Inflammatory macrophage treated with lipopolysaccharide for 4 hours (primary cell): ENCODE measurements at places on chromosomes 5 and 9.

DNA sequence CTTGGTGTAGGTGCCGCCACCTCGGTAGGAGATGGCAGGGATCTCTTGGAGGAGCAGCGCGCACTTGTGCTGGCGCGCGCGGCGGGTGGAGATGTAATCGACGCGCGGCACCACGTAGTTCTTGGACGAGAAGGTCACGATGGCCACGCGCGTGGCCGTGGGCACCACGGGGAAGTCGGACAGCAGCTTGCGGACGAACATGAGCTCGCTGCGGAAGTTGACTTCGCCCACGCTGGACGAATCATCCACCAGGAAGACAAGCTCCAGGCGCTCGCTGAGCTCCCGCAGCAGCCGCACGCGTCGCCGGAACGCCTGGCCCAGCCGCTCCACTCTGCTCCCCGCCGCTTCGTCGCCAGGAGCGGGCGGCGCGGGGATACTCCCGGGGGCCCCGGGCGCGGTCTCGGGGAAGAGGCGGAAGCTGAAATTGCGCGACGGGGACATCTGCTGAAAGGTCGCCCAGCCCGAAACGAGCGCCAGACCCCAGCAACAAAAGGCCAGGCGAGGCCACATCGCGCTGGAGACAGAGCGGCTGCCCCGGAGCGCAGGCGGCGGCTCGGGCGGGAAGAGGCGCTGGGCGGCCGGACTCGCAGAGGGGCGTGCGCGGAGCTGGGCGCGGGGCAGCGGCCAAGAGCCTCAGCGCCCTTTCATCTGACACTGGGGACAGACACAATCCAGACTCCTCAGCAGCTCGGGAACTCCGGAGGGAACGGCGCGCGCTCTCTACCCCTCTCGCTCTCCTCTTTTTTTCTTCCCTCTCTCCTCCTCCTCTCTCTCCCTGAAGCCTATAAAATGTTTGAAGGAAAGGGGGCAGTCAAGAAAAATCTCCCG, at the start of gene SVEP1:
Gene SVEP1 (minus strand): TSS at position 708 of the 828 bp plus-strand sequence. CDS start 198 bp downstream, at position 510.
- DNase-seq: peak; percentile 89

DNA sequence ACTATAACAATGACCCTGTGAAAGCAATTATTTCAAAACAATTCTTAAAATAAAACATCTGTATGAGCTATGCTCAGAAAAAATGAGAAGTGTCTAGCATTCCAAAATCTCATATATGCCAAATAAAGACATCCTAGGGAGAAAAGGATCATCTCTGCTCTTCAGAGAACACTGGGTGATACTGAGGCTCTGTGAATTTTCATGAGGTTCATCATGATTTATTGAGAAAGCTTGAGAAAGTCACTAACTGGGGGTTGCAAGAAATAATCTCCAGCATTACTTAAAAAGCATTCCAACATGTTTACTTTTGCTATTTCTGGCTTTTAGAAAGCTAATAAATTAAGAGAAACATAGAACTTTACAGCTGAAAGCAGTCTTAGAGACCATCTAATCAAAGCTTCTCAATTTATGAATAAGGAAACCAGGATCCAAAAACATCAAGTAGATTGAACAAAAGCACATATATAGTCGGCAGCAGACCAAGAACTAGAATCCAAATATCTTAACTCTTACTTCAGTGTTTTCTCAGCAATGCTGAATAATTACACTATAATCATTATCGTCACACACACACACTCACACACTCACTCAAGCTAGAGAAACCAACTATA, 372.8 kb downstream of the NR2F1-AS1 start:
- DNase-seq: no peak

DNA sequence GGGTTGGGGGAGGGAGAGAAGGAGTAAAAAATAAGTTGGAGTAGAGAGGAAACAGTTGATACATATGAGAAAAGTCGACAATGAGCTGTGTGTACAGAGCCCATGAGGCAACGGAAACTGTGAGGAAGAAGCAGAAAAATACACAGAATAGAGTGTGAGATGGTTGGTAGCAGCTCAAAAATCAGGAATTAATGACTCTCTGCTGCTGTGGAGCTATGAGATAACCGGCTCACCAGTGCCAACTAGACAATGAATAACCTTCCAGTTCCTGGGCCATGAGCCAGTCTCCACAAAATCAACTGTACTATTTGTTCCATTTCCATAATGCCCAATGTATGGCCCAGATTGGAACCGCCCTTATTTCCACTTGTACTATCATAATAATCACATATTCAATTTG, 53.1 kb upstream of the NREP start:
- no peak for DNase-seq

DNA sequence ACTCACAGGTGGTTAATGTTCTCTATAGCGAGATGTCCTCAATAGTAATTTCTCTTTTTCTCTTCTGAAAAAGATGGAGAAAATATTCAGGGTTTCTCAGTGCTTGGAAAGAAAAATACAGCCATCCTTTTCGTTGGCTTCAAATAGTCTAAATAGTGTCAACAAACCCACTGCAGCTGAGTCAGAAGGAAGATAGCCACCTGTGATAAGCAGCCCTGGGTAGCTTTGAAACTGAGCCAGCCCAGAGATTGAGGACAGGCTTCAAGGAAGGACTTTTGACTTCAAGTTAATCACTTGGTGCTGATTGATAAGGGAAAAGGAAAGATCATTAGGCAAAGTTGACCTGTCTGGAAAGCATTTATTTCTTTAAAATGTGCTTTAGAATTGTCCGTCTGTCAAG, 78.7 kb upstream of the TYRP1 start:
- DNase-seq: no peak

GRCh38 chr5:119397518-119398380, 41.9 kb downstream of the TNFAIP8 start:
- DNase-seq: peak; percentile 98

DNA sequence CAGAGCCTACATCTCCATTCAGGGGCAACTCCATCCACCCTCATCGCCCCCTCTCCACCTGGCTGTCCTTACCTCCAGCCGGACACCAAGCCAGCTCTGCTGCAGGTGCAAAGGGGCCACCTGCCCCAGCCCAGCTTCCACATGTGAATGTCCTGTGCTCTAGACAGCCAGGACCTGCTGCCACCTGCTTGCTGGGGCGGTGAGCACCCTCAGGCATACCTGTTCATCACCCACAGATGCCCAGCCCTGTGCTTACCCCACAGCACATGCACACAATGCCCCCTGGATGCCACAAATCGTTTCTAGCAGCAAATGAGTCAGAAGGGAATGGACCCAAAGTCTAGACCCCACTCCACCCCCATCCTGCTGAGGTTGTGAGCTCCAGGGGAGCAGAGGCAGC, 13.3 kb upstream of the NKD2 start:
- no peak for DNase-seq

DNA sequence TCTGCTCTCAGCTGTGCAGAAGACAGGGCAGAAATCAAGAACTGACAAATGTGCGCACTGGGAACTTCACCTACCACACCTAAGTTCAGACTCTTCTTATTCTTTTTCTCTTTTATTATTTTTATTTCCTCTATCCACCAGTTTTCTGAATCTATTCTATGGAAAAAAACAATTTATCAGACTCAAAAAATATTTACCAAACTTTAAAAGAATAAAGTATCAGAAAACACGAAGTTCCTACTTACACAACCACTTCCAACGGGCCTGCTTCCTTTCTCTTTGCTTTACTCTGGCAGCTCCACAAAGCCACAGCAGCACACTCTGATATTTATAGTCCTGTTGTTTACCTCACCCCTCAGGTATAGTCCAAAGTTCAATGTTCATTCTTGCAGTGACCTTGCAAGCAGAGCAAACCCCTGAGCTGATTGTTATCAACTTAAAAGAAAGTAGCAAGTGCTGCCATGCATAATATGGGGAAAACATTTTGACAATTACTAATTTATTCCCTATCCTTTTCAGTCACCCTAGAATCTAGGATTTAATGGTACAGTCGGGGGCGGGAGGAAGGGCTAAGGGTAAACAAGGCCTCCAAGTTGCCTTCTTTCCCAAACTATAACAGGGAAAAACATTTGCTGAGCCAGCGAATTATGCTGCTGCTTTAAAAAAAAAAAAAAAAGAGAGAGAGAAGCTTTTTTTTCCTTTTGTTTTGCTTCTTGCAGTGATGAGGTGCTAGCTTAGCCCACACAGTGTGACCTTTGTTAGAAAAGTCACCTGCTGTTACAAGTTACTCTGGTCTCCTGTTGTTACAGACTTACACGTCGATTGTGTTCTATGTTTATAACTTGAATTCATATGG, at the start of gene SELENOP:
Gene SELENOP (minus strand): TSS at position 302 of the 856 bp plus-strand sequence. CDS start 3,539 bp downstream, outside the sequence.
- DNase-seq: peak; percentile 30

- DNase-seq: no peak
Observed at GRCh38 chr9:133584559-133585476, 24.4 kb downstream of the FAM163B start.

- DNase-seq: no peak
Observed at GRCh38 chr9:75992482-75993206, 102.2 kb downstream of the PCSK5 start.

DNA sequence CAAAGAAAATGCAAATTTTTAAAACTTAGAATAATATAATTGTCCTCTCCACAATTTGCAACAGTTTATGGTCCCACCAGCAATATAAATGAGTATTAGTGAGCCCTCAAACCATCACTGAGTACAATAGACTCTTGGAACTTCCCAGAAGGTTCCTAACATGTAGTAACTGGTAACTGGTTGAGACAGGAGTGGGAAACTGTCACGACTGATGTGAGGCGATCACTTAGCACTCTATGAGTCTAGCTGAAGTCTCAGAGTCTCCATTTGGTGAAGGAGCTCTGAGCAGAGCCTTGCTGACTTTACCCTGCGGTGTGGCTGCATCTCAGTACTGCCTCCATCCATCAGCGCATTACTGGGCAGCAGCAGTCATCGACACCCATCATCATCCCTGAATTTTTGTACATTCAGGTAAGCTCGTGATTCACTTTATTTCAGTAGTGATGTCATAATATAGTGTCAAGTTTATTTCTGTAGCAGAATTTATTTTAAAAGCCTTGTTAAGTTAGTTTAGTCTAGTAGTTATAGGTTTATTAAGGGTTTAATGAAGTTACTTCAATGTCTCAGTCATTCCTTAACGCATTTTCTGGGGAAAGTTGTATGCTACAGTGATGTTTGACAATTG, 76.6 kb upstream of the ABCA1 start:
- no peak for DNase-seq

- no peak for DNase-seq
Observed at GRCh38 chr9:136494012-136494411, 11.2 kb upstream of the SEC16A start.

- peak; percentile 97 for DNase-seq
Observed at GRCh38 chr9:19162956-19163355, 35.7 kb upstream of the PLIN2 start.

GRCh38 chr5:127934791-127935256, 148.7 kb upstream of the SLC12A2 start:
- DNase-seq: no peak

GRCh38 chr9:130423272-130423671, 21.5 kb upstream of the ASS1 start:
- DNase-seq: no peak

DNA sequence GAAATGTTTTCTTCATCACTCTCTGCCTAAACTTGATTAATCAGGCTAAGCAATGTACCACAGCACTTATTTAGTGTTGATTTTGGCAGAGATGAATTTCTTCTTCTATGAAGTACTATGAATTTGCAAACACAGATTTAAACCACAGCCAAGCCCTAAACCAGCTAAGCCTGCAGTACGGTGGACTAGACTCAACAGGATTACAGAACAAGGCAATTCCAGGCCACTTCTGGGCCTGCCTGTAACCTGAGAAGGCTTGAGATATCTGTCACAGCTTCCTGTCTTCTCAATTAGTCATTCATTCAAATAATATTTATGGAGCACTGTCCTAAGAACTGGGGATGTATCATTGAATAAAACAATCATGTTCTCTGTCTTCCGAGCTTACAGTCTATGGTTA, 32.4 kb upstream of the CAST start:
- DNase-seq: no peak

- DNase-seq: peak; percentile 32
Observed at GRCh38 chr5:42840269-42840668, 28.6 kb upstream of the SELENOP start.

DNA sequence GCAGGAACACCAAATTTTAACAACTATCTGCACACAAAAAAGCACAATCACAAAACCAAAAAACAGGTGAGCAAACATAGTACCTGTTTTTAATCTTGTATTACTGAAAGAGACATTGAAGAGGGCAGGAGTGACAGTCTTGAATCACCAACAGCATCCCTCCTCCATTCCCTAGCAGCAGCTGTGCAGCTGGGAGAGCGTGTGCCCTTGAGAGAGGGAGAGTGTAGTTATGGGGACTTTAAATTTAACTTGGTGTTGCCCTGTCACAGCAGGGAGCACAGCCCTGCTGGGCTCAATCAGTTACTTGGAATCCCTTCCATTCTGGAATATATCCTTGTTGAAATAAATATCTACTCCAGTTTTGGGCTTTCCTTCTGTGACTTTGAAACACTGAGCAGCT, 1938.7 kb upstream of the NUDT12 start:
- DNase-seq: no peak

DNA sequence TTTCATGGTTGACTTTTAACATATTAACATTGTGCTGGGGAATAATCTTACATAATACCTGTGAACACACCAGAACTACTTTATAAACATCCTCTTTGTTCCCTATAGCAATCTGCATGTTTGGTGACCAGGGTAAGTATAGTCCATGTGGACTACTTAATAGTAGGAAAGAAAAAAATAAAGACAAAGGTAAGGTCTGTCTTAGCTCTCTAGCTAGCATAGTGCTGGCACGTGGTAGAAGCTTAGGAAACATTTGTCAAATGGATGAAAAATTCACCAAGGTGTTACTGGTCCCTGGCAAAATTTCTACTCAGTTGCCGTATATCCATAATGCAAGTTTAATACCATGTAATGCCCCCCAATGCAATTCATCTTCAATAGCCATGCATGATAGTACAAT, 78.6 kb upstream of the ABCA1 start:
- DNase-seq: no peak

GRCh38 chr5:134824681-134825080, 21.1 kb upstream of the C5orf24 start:
- DNase-seq: no peak

DNA sequence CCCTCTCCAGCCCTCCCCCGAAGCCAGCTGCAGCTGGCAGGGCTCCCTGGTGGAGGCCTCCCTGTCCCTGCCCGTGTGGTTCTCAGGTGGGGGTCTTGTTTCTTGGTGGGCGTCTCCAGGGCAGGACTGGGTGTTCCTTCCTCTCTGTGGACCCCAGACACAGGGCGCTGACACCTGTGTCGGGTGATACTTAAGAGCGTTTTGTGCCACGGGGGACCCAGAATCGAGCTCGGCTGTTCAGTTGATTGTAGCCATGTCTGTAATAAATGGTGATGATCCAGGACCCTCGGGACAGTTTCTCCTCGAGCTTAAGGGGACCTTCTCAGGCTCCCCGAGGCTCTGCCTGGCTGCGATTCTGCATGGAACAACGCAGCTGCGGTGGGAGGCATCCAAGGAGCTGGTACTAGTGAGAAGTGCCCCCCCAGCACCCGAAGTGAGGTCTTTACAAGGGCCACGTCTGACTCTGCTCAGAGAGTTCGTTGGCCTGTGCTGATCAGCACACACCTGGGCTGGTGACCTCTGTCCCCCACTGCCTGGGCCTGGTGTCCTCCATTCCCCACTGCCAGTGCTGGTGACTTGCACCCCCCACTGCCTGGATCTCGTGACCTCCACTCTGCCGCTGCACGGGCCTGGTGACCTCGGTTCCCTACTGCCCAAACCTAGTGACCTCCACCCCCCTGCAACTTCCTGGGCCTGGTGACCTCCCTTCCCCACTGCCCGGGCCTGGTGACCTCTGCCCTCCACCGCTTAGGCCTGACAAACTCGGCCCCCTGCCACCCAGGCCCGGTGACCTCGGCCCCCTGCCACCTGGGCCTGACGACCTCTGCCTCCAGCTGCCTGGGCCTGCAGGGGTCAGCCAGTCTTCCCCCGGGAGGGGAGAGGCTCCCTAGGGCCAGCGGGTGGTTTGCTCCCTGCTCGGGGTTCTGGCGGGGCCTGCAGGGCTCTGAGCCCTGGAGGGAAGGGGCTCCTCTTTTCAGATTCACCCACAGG, 36.0 kb downstream of the NDUFS6 start:
- DNase-seq: no peak
